ENCODE measurements at places on chromosomes 13 and 19.

GRCh38 chr13:47564041-47564440 lies 437.0 kb downstream of the SUCLA2 start:
- no peak for DNase-seq

DNA sequence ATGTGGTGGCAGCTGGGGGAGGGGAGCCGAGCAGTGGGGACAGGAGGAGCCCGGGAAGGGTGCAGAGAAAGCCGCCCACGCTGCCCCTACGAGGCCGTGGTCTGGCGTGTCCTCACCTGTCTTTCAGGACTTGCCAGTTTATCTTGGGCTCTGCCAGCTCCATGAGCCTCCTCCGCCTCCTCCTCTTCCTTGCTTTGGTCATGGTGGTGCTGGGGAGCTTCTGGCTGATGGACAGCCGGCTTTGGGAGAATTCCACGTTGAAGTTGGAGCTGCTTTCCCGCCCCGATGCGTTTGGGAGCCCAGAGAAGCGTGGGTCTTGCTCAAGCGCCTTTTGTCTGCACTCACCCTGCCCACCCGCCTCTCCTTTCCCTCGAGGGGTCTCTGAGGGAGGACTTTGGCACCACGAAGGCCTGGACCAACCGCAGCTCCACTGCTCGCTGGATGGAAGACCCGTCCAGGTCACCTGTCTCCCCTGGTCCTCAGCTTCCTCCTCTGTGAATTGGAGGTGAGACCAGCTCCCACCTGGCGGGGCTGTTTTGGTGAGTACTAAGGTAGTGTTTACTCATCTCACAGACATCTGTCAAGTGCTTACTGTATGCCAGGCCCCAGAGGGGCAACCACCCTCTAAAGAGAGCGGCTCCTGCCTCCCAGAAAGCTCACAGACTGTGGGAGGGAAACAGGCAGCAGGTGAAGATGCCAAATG lies 29.7 kb upstream of the MIER2 start:
- DNase-seq: no peak

GRCh38 chr19:4303819-4304537 lies 420 bp upstream of the FSD1 start:
- DNase-seq: no peak

DNA sequence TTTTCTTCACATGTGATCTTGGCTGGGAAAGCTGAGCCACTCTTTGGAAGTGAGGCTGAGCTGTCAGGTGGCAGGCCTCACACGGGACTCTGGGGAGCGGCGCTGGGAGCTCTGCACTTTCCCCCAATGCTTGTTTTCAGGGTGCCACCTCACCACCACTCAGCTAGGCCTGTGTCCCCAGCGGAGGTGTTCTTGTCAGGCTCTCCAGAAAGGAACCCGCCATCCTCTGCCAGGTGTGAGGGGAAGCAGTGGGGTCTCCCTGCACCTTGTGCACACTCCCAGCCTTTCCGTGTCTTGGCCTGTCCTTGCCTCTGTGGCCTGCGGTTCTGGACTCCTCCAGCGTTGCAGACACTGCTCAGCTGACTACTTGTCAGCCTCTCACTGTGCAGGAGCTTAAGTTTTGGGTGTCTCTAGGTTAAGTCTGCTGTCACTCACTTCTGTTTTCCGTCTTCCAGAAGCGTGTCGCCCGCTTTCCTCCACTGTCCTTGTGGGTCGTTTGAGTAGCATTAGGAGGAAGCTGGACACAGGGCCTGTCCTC lies 51.9 kb downstream of the GGACT start:
- DNase-seq: no peak

DNA sequence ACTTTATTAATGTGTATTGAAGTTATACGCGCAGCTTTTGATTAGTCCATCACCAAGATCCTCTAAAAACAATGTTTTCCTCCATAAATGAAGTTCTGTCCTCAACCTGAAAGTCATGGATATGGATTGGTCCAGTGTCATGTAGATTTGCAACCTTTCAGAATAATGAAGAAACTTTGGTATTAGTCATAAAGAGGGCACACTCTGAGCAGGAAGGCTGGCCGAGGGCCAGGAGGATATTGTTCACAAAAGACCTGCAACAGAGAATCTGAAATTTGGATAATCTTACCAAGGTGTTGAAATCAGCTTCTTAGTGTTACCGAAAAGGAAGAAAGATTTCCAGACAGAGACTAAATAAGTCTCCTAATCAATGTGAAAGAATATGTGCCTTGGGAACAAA lies 20.7 kb downstream of the CLDN10 start:
- DNase-seq: no peak

DNA sequence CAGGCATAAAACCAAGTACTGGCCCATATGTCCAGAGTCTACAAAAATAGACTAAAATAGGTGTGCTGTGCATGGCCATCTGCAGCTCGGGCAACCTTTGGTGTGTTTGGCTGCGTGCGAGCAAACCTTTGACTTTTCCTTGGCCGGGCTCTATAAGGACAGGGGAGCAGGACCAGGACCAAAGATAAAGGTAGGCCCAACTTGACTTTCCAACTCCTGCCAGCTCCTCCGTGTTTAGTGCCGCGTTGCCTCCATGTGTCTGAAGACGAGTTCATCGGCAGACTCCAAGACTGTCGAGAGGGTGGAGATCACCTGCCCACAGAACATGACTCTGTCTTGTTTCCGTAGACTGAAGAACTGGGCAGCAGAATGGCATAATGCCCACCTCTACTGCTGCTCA lies 375.5 kb downstream of the IRS2 start:
- DNase-seq: no peak

- no peak for DNase-seq
Observed at GRCh38 chr13:79225487-79226232, 180.4 kb downstream of the RBM26 start.

GRCh38 chr19:31938675-31939074 lies 406.7 kb upstream of the ZNF507 start:
- no peak for DNase-seq

GRCh38 chr19:33186431-33187182 lies 7.5 kb upstream of the LRP3 start:
- DNase-seq: no peak

DNA sequence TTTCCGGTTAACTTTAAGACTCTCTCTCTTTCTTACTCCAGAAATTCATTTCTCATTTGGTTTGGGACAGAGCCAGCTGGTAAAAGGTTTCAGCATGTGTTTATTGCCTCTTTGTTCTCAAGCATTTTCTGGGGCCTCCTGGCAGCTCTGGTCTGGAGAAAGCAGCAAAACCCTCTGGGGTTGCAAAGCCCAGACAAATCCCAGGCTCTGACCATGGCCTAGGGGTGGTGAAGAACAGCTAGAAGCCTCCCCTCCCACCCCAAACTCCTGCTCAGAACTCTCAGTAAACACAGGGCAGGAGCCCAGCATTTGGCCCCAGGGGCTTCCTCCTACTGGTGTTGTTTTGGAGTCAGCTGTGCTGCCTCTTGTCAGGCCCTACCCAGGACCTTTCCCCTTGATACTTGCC lies 124.2 kb upstream of the SERP2 start:
- peak; percentile 19 for DNase-seq

GRCh38 chr13:36769545-36769944 lies 49.5 kb upstream of the RFXAP start:
- no peak for DNase-seq

DNA sequence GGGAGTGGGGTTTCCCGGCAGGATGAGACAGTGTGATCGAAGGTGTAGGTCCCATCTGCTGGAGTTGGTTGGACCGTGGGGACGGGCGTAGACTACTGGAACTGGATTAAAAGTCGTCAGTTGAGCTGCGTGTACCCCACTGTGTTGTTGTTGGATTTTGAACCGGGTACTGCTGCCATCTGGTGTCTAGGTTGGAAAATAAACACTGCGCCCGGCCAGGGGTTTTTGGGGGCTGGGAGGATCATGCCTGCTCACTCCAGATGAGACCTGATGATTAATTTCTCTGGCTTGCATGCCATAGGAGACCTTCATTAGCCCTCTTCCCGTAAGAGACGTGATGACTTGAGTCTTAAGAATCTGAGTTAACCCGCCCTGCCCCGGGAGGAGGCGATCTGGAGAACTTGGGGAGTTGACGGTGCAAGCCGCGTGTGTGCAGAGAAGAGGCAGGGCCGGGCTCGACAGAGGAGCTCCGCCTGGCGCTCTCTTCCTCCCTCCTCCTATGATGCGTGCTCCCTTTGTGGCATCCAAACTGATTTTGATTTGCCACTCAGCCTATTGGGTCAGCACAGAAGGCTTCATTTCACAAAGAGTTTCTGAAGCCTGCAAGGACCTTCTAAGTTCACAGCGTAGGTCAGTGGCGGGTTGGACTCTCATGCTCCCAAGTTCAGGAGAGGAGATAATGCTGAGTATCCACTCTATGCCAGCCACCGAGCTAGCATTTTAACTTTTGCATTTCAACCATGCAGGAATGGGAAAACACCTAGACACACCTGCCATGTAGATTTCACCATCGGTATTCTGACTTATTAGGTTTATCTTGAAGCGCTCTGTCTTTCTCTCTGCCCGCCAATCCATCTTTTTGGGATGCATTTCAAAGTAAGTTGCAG lies 2.7 kb downstream of the UHRF1 start:
- DNase-seq: peak; percentile 100

DNA sequence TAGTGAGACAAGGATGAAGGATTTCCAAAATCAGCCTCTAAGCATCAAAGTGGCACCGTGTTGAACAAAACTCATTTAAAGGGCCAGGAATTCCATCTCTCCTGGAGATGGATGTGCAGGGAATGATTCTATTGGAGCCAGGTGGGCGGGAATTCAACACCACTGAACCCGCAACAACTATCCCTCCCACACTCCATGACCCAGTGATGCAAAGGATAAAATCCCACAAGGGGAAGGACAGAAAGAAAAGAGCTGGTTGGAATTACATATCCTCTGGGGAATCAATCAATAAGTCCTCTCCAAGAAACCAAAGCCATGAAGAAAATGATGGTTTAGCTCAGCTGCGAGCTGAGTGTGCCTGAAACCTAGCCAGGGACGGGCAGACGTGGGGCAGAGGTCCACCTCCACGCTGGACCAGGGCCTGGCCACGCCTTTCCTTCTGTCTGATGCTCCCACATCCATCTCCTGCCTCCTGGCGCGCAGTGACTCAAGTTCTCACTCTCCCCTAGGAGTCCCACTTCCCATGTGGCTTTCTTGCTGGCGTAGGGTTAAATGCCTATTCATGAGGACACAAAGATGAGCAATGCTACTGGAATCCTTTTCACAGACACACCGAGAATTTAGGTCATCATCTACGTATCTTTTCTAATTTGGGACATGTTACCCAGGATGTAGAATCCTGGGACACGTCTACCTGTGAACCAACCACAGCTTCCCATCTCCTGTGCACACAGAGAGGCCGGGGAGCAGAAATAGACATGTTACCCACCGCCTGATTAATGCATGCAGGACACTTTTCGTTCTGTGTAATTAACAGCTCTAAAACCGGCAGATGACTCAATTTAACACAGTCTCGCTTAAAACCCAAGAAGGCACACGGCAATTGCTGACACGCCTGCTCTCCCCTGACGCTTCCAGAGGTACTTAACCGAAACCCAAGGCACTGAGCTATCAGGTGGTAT lies 48.6 kb downstream of the PEPD start:
- DNase-seq: peak; percentile 97

DNA sequence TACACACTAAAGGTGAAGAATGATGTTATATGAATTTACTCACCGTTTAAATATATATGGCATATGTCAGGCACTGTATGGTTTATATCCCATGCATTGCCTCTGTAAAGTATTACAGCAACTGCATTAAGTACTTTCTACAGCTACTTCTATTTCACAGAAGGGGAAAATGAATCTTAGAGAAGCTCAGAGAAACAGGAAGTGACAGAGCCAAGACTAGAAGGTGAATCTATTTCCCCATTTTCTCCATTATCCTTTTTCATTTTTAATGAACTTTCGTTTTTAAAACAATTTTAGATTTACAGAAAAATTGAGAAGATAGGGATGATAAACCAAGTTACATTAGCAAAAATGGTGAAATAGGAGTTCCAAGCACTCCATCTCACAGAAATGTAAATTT lies 863.3 kb downstream of the UQCRFS1 start:
- no peak for DNase-seq
